Occipital lobe (tissue), 3 donors: ENCODE measurements at places on chromosomes 5 and 9. TPM values are rescaled to one million over a fixed set of nuclear protein-coding genes. Genes with fewer than 3 reads are reported as not detected.
A peak's percentile ranks its signal among the peaks of the same experiment; 100 is the strongest.

Gene GADD45G
- 5.6 TPM for total RNA-seq

GRCh38 chr5:7320701-7321301, 75.1 kb upstream of the ADCY2 start:
- no peak for DNase-seq

Gene PCDHGA2
- total RNA-seq: 6.9 TPM

Gene TMEM252
- total RNA-seq: not detected

Gene CER1
- not detected for total RNA-seq

- no peak for DNase-seq
These were observed 270.4 kb upstream of the DMRT1 start for GRCh38 chr9:571066-571465.

Gene FAM221B
- total RNA-seq: not detected

GRCh38 chr5:172162323-172162986, 25.6 kb downstream of the STK10 start:
- DNase-seq: no peak

Gene PDCD1LG2
- total RNA-seq: 0.62 TPM

GRCh38 chr9:117284414-117284813, 130.4 kb downstream of the ASTN2 start:
- no peak for DNase-seq

- no peak for DNase-seq
These were observed 256.9 kb upstream of the RASA1 start for GRCh38 chr5:87010736-87011135.

DNA sequence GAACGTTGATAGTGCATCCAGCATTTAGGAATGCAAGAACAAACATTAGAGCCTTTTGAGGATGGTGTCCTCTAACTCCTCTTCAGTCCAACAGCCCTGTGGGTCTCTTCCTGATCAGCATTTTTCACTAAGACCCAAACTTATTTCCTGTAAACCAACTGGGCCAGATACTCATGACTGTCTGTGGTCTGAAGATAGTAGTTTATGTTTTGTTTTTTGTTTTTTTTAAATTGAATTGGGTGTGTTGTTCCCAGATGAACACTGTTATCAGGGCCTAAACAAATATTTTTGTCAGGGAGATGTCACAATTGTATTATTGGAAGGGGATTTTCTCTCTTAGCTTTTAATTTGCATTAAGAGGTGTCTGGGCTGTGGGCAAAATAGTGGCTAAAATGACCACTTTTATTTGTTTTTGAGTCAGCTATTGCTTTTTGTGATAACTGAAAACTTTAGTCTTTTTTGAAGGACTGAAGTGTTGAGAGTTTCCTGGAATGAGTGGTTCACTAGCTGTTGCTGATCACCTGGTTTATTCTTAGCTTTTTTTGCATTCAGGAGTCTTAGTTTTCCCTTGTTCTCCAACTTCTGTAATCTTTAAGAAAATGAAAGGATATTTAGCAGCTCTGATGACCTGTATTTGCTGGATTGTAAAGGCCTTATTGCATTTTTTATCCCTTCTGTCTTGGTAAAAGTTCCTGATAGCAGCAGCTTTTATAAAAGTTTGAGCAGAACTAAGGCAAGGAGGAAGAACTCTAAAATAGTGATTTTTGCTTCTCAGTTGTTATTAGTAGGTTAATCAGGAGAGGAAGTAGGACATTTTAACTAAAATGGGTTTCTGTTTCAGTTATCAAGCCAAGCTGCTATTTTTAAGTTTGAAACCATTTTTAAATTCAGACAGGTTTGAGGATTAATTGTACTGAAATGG, 5.5 kb downstream of the MAN2A1 start:
- no peak for DNase-seq

DNA sequence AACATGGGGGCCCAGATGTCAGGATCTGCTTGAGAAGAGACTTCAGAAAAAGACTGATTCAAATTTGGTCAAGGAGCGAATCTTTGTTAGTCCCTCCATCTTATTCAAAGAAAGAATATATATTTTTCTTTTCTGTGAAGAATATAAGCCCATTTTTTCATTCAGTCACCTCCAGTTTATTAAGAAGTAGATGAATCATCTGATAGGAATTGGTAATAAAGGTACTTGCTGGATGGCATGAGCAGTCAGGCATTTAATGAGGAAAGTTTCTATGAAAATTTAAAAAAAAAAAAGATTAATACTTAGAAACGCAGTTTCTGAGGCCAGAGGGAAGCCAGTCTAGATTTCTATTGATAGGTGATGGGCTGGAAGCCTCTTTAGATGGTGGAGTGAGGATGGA, 373.1 kb upstream of the SMC2 start:
- DNase-seq: no peak

GRCh38 chr9:120032639-120033038, 547.3 kb downstream of the CDK5RAP2 start:
- no peak for DNase-seq

GRCh38 chr5:108818613-108819272, 71.0 kb downstream of the FER start:
- DNase-seq: no peak

DNA sequence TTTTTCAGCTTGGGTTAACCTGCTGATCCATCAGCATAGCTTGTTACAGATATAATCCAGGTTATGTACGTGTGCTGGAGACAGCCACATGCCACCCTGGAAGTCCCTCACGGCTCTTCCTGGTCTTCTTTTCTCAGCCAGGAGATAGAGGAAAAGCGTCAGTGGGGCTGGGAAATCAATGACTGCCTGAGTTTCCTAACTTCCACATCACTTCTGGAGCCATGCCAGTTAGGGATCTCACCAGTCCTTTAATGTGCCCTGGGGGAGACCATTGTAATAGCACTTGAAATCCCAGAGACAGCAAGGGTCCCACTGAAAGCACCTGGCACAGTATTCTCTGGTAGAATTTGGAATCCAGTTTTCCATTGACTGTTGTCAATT, 29.2 kb downstream of the ANXA2R start:
- DNase-seq: no peak

Gene GALNT12
- total RNA-seq: 1.2 TPM

DNA sequence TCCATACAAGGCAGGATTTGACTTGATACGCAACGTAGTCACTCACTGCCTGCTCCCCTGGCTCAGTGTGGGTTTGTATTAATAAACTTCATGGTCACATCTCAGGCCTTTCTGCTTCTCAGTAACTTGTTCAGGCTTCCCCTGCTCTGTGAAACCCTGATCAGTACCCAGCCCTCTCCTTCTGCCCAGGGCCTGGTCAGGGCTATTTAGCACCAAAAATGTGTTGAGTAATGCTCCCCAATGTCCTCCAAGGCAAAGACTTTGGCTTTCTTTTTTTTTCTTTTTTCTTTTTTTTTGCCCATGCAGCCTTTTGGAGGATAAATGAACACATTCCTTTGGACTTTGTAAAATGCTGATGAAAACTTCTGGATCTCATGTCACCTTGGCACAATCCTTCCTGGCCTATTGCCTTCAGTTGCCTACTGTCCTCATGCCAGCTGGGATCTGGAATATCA, 399.2 kb upstream of the KLF4 start:
- DNase-seq: no peak

Gene CFAP157
- 0.16 TPM for total RNA-seq

DNA sequence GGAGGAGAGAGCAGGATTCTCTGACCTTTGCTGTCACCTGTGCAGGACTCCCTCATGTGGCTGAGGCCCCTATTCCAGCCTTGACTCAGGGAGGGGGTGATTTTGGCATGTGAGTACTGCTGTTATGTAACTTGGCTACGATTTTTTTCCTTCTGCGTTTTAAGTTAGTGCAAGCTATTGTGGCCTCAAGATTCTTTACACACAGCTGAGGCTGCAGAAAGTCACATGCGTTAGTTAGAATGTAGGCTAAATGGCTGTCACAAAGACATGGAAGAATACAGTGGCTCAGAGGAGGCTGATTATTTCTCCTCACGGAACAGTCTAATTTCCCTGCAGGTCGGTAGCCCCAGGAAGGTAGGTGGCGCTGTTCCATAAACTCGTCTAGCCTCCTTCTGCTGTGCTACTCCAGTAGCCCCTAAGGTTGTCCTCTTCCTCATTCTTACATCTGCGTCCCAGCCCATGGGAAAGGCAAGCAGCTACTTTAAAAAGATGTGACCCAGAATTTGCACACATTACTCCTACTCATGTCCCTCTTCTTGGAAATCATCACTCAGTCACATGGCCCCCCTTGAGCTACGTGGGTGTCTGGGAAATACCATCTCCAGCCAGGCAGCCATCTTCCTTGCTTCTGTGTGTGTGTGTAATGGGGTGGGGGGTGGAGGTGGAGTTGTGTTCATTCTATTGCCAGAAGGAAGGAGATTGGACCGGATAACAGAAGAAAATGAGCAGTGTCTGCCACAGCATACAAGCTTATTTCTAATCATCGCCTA, 486.6 kb downstream of the CCDC171 start:
- peak; percentile 45 for DNase-seq

DNA sequence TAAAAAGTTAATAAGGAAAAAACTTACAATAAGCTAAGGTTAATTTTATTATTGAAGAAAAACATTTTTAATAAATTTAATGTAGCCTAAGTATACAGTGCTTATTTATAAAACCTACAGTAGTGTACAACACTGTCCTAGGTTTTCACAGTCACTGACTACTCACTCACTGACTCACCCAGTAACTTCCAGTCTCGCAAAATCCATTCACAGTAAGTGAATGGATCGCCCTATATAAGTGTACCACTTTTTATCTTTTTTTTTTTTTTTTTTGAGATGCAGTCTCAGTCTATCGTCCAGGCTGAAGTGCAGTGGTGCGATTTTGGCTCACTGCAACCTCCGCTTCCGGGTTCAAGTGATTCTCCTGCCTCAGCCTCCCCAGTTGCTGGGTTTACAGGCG, 47.7 kb downstream of the FNIP1 start:
- DNase-seq: no peak

Gene ZFP2
- total RNA-seq: 9.4 TPM

DNA sequence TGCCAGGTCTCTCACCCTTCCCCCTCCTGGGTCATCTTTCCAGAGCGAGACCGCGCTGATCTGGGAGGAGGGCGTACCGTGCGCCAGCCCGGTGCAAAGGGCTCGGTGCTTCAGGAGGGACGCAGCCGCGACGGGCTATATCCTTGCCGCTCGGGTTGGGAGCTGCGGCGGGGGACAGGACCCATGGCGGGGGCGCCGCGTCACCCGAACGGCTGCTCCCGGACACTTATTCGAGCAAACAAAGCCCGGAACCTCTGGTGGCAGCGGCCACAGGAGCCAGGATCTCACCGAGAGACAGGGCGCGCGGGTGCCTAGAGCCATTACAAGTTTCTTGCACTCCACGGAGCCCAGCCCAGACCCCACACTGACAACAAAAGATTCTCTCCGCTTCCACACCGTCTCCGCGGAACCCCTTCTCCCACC, 1.3 kb downstream of the SEMA6A start:
- DNase-seq: peak; percentile 52

- DNase-seq: no peak
These were observed 34.1 kb upstream of the PLIN2 start for GRCh38 chr9:19161257-19162025.

GRCh38 chr5:59317023-59317773, 576.3 kb downstream of the PDE4D start:
- DNase-seq: no peak

DNA sequence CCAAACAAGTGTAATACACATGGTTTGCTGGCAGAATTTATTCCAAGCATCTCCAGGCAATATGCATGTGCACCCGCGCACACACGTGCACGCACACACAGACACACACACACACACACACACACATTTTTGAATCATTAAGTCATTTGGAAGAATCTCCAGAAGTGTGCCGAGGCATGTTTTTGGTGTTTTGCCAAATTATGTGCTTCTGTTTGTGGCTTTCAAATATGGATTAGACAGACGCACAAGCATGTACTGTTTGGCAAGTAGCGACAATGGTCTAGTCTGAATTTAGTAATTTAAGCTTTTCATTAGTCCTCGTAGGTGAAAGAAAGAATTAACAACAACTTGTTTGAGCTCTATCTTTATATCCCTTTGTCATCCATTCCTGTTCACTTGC, 36.7 kb downstream of the NFIB start:
- DNase-seq: no peak

Gene MRRF
- 26.2 TPM for total RNA-seq

Gene TGFBI
- 4.2 TPM for total RNA-seq

- no peak for DNase-seq
These were observed 20.0 kb downstream of the SLC30A5 start for GRCh38 chr5:69113851-69114250.

GRCh38 chr9:135971892-135972291, 10.7 kb upstream of the UBAC1 start:
- DNase-seq: no peak

DNA sequence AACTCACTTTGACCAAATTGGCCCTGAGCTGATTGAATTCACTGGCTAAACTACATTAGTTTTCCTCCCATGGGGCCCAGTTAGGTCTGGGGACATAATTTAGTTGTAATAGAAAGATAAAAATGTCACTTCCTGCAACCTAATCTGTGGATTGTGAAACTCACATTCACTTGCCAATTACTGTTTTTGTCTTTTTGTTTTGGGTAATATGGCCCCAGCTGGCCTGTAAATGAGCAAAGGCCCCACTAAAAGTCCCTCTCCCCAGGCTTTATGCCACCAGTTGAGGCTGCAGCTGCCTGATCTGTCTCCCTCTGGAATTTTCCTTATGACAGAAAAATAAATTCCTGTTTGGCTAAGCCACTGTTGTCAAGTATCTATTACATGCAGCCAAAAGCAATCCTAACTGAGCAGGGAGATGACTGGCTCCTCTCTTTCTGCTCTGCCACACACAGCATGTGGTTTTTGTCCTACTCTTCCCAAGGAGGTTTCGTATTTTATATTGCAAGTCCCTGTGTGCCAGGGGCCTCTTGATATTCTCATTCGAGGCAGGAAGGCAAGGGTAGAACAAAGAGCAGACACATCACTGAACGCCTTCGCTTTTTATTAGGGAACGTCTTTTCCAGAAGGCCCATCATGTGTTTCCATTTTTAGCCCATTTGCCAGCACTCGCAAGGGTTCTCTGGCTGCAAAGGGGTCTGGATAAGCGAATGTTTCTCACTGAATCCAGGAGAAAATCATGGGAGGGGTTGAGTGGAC, 24.1 kb upstream of the SLC25A48 start:
- no peak for DNase-seq

GRCh38 chr5:59483971-59484472, 409.5 kb downstream of the PDE4D start:
- DNase-seq: no peak

DNA sequence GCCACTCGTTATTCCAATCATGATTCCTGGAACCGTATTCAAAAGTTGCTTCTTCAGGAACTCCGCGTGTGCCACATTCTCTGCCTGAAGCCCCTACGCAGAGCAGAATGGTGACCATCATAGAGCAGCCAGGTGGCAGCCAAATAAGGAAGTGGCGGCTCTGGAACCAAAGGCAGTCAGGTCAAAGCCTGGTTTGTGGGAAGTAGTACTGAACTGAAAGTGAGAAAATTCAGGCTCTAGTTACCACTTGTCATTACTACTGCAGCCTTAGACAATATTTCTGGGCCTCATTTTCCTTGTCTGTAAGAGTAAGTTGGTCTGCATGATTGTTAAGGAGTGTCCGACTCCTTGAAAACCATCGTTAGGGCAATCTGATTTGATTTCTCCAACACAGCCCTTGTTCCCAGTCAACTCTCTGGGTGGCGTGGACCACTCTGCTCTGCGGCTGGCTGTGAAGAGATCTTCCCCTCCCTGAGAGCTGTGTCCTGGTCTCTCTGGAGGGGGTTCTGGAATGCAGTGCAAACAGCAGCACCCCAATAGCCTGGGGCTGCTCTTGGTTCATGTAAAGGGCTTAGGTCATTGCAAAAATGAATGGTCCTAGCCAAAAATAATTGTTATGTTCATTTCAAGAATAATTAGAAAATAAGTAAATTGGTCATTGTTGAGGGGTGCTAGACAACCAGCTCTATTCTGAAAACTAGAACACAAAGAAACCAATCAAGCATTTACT, 102.4 kb downstream of the MED27 start:
- DNase-seq: no peak

Gene NME5
- 9.4 TPM for total RNA-seq

GRCh38 chr5:76808141-76808691, 10.6 kb upstream of the F2RL1 start:
- DNase-seq: no peak
